ENCODE measurements at places on chromosomes 7 and 10. TPM values are rescaled to one million over a fixed set of nuclear protein-coding genes. Genes with fewer than 3 reads are reported as not detected.

GRCh38 chr10:24210501-24210900, 1.6 kb downstream of the KIAA1217 start:
- H3K36me3 ChIP-seq, result no peaks in the 10 kb centered on the region
- peaks cover 14% of the 10 kb centered on the region for H3K4me1 ChIP-seq
- no peaks in the 10 kb centered on the region for H3K27me3 ChIP-seq
- H3K27ac ChIP-seq, result no peak overlapping the region
- DNase-seq, result no peak

Gene FAM25G
- total RNA-seq, result not detected

Gene RBM20
- total RNA-seq, result not detected

Gene HOXA6
- total RNA-seq, result 5.0 TPM

DNA sequence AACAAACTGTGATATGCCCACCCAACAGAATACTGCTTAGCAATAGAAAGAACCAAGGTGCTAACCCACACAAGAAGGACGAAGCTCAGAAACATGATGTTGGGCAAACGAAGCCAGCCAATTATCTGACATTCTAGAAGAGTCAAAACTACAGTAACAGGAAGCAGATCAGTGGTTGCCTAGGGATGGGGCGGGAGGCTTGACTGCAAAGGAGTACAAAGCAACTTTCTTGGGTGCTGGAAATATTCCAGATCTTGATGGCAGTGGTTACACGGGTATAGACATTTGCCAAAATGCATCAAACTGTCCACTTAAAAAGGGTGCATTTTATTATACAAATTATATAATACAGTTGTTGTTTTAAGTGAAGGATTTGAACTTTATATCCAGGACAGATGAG, 41.1 kb upstream of the RET start:
- H3K27me3 ChIP-seq, result no peaks in the 10 kb centered on the region
- DNase-seq, result no peak
- no peaks in the 10 kb centered on the region for H3K4me1 ChIP-seq
- no peak overlapping the region for H3K4me3 ChIP-seq
- no peaks in the 10 kb centered on the region for H3K36me3 ChIP-seq

DNA sequence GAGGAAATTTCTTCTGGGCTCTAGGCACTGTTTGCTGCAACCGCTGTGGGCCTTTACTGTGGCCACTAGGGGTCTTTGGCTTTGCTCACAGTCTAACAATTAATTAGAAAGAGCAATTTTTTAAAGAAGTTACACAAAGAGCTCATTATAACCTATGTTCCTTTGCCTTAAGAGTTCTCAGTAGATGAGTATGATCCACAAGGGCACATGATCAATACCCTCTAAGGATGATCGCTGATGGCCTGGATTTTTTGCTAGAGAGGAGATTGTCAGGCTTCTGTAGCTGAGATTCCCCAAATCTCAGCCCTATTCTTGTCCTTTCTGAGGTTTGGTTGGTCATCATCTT, 80.8 kb upstream of the RHOBTB1 start:
- no peak overlapping the region for H3K4me3 ChIP-seq
- no peaks in the 10 kb centered on the region for H3K36me3 ChIP-seq
- DNase-seq, result no peak
- H3K4me1 ChIP-seq, result peaks cover 6% of the 10 kb centered on the region
- no peak overlapping the region for H3K27ac ChIP-seq

DNA sequence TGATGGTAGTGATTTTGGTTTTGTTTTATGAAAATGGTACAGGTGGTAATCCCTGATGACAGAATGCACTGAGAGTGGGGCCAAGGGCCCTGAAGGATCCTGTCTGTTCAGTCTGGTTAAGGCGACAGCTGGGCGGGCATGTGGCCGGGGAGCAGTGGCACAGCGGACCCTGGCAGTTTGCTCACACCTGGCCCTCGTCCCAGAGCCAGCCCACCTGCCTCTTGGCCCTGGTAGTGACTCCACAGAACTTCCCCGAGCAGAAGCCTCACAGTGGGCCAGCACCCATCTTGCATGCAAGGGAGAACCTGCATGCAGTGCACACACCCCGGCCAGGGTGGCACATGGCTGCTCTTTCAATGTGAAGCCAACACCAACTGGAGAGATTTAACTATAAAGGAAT, 82.8 kb downstream of the ALOX5 start:
- H3K4me1 ChIP-seq, result no peaks in the 10 kb centered on the region
- H3K4me3 ChIP-seq, result no peak overlapping the region
- no peak for DNase-seq
- H3K27me3 ChIP-seq, result no peaks in the 10 kb centered on the region

DNA sequence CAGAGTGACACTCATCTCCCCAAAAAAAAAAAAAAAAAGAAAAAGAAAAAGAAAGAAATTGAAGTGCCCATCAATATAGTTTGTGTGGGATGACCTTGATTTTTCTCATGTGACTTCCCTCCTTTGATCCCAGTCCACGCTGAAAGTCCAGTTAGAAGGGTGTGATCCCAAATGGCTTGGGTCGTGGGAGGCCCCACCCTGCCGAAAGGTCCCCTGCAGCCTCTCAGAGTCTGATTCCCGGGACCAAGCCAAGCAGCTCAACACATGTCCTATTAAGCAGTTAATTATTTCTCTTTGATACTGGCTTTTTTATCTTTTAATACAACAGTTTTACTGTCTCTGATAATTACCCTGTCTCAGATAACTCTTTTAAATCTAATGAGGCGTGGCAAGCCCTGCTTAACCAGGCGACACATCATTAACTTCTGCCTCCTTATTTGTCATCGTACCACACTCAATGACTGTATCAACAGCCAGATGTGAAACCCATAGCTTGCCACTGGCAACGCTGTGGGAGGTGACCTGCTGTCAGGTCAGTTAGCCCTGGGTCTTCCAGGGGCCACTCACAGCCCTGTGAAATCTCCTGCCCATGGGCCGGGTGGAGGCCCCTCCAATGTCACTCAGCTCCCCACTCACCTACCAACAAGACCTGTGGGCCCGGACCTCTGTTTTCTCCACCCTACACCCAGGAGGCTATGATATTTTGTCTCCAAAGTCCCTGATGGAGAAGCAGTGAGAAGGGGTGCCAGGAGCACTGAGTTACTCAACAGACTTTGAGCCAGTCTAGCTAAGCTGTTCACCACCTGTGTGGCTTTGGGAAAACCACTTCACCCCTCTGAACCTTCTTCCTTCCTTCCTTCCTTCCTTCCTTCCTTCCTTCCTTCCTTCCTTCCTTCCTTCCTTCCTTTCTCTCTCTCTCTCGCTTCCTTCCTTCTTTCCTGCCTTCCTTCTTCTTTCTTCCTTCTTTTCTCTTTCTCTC, 110.0 kb upstream of the SFMBT2 start:
- no peaks in the 10 kb centered on the region for H3K36me3 ChIP-seq
- no peak overlapping the region for H3K4me3 ChIP-seq
- no peaks in the 10 kb centered on the region for H3K4me1 ChIP-seq
- H3K27me3 ChIP-seq, result no peaks in the 10 kb centered on the region

Gene ACADSB
- total RNA-seq, result 8.5 TPM

DNA sequence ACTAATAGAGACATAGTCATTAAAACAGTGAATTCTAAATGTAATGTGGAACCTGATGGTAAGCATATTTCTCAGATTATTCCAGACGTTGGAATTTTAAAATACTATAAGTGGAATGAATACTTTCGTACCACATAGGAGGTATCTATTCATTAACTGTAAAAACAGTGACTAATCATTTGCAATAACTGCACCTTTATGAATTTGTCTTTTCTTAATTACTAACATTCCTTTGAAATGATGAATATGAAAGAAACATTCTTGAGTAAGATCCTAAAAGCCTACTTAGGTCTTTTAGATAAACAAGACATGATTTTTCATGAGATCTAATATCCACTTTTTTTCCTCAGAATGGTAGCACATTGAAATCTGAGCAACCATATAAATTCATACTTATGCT, 549.0 kb upstream of the LRRN3 start:
- no peaks in the 10 kb centered on the region for H3K27me3 ChIP-seq
- no peaks in the 10 kb centered on the region for H3K36me3 ChIP-seq
- no peak overlapping the region for H3K4me3 ChIP-seq
- DNase-seq, result no peak
- no peaks in the 10 kb centered on the region for H3K4me1 ChIP-seq

Gene ANKRD61
- not detected for total RNA-seq

GRCh38 chr7:24718977-24719491, 38.2 kb downstream of the GSDME start:
- no peaks in the 10 kb centered on the region for H3K27me3 ChIP-seq
- DNase-seq, result no peak
- H3K4me1 ChIP-seq, result peaks cover 7% of the 10 kb centered on the region
- H3K4me3 ChIP-seq, result no peak overlapping the region

Gene SVIL
- 36.9 TPM for total RNA-seq

DNA sequence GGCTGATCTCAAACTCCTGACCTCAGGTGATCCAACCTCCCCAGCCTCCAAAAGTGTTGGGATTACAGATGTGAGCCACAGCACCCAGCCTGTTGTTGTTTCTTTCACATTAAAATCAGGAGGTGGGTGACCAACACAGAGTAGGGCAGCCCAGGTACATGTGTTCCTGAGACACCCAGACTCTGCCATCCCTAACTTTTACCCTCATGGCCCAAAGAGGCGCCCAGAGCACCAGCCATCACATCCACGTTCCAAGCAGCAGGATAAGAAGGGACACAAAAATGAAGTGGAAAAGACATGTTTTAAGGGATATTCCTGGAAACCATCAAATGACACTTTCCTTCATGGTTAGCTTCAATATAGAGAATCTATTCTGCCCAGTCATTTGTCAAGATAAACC, 159.6 kb upstream of the KLF6 start:
- no peaks in the 10 kb centered on the region for H3K36me3 ChIP-seq
- no peak overlapping the region for H3K4me3 ChIP-seq
- no peak overlapping the region for H3K27ac ChIP-seq
- DNase-seq, result no peak
- no peaks in the 10 kb centered on the region for H3K27me3 ChIP-seq

GRCh38 chr10:15370856-15371701, at the start of gene FAM171A1:
FAM171A1 (minus strand) TSS chr10:15371289; CDS start chr10:15371052, 237 bp downstream.
- peaks cover 4% of the 10 kb centered on the region for H3K4me1 ChIP-seq
- H3K27ac ChIP-seq, result peak within 1 kb of the TSS; percentile 64
- H3K4me3 ChIP-seq, result peak within 1 kb of the TSS; percentile 79
- H3K36me3 ChIP-seq, result no peaks in the 10 kb centered on the region
- H3K27me3 ChIP-seq, result no peaks in the 10 kb centered on the region

DNA sequence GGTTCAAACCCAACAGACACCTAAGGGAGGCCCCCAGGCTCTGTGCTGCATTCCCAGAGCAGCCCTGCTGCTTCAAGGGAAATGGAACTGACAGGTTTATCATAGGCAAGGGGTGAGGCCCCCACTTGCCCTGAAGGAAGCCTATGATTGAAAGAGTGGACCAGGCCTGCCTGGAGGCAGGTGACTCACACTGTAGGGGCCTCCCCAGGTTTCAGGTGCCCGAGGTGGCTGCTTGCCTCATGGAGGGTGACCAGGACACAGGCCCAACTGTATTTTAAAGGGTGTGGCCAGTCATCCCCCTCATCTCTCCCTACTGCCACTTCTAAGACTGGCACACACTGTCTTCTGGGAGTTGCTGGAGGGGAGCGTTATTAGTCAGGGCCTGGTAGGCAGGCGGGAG, 85.4 kb downstream of the ATXN7L1 start:
- no peak for DNase-seq
- no peak overlapping the region for H3K27ac ChIP-seq
- H3K27me3 ChIP-seq, result no peaks in the 10 kb centered on the region
- no peak overlapping the region for H3K4me3 ChIP-seq
- peaks cover 12% of the 10 kb centered on the region for H3K4me1 ChIP-seq

Gene TAS2R41
- total RNA-seq, result not detected

Gene HKDC1
- total RNA-seq, result 2.9 TPM

Gene PUS7
- total RNA-seq, result 20.0 TPM

GRCh38 chr10:83346266-83346910, 792.9 kb upstream of the GHITM start:
- H3K36me3 ChIP-seq, result no peaks in the 10 kb centered on the region
- H3K27ac ChIP-seq, result no peak overlapping the region
- no peak overlapping the region for H3K4me3 ChIP-seq
- DNase-seq, result no peak
- H3K27me3 ChIP-seq, result no peaks in the 10 kb centered on the region
- H3K4me1 ChIP-seq, result no peaks in the 10 kb centered on the region

Gene IQCE
- total RNA-seq, result 18.8 TPM

- DNase-seq, result peak; percentile 53
- H3K4me3 ChIP-seq, result no peak overlapping the region
- no peaks in the 10 kb centered on the region for H3K4me1 ChIP-seq
- no peaks in the 10 kb centered on the region for H3K36me3 ChIP-seq
These were observed 697.8 kb downstream of the GATA3 start for GRCh38 chr10:8752146-8752843.

DNA sequence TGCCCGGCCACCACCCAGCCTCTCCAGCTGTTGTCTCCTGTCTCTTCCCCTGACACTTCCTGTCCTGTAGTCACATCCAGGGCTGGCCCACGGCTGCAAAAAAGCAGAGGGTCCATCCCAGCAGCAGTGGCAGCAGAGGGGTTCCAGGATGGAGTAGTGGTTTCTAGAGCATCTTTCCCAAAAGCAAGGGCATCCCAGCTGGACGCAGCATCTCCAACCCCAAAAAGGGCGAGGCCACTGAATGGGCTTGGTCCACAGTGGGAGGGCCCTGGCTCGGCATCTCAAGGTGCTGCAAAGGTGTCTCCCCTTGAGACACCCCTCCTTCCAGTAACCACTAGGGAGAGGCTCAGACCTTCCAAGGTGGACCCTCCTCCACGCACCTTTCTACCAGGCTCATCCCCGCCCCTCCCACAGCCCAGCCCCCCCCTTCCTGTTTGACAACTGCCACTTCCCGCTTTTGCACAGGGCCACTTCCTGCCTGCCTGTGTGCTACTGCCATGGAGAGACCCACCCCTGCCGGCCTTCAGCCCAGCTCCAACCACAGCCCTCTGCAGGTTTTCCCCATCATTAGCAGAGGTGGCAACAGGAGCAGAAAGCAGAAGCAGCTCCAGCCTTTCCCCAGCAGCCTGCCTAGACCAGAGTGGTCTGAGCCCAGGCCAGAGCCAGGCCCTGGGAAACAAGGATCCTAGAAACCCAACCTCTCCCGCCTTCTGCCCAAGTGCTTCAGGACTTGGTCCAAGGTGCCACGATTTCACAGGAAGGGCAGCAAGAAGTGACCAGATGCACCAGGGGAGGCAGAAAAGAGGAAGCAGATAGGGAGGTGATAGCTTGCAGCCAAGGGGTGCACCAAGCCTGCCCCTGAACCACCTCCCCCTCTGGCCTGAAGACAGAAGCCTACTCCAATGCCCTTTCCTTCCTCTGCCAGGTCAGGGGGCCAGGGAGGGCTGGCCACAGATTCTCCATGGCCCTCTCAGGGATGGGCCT, 8.6 kb downstream of the CAMK2G start:
- peaks cover 20% of the 10 kb centered on the region for H3K36me3 ChIP-seq
- no peak overlapping the region for H3K27ac ChIP-seq
